Fibroblast of mammary gland (primary cell): ENCODE measurements at places on chromosomes 16 and 17.
A peak's percentile ranks its signal among the peaks of the same experiment; 100 is the strongest.

GRCh38 chr16:60989592-60989991 is 1046.6 kb downstream of the CDH8 start:
- DNase-seq = no peak

- no peak for DNase-seq
Measured at GRCh38 chr16:66695935-66696668, 441 bp downstream of the CMTM4 start.

GRCh38 chr16:78365366-78365765 is 265.9 kb downstream of the WWOX start:
- no peak for DNase-seq

DNA sequence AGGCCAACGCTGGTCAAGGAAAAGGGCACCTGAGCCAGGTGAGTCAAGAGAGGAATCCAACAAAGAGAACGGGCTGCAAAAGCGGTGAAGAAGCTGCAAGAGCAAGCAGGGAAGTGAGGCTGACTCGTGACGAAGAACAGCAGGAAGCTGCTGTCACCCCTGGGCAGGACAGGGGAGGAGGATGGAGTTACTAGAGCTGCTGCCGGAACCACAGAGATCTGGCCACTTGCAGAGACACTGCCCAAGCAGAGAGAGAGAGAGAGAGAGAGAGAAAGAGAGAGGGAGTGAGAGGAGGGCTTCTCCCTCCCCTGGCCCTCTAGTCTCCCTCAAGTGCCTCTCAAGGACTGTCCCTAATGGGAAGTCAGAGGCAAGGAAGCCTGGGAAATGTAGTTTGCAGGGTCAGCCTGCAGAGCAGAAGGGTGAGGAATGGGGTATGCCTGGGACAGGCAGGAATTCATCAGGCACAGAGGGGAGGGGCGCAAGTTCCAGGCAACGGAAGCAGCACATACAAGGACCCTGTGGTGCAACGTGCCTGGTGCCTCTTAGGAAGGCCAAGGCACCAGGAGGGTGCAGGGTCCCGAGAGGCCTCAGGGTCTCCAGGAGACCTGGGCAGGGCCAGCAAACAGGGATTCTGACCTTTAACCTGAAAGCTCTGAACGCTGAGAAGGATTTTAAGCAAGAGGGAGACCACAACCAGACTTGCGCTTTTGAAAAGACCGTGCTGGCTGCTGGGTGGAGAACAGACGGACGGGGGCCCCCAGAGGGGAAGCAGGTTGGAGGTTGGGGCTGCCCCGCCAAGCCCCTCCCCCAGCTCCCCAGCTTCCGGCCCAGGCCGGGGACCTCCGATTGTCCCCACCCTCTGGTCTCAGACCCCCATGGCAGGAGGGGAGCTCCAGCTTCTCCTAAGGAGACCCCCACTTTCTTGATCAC is 45.8 kb upstream of the CIBAR2 start:
- DNase-seq = no peak

DNA sequence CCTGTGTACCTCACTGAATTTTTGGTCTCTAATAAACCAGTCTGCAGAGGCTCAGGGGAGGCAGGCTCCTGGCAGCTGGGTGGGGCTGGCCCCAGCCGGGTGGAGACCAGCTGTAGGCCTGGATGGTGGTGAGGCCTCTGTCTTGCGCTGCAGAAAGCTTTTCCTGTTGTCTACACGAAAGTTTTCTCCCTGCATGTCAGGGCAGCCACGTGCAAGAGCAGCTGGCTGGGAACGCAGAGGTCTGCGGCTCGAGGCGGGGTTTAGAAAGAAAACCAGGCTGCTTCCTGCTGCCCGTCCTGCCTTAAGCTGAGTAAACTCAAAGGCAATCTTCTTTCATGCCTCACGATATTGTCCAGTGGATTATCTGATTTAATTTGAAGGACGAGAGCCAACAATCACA is 2.4 kb downstream of the SERPINF1 start:
- peak; percentile 95 for DNase-seq

DNA sequence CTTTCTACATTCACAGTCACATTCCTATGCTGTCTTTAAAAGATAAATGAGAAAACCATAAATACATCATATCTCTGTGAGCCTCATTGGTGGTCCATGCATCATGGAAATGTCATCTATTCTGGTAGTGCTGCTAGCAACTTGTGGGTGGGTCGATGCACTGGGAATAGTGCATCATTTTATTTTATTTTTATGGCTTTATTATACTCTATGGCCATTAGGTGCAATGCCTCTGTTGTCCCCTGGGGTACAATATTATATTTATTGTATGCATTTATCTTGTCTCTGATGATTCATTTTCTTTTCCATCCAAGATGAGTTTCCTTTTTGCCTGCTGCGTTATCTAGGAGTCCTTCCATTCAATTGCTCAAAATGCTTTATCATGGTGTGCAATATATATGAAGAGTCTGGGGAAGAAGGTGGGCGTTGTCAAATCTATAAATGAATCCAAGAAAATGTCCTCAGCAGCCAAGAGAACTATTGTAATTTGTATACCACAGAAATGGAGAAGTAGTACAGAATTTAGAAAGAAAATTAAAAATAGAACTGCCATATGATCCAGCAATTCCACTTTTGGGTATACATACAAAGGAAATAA is 324.0 kb downstream of the KCNJ2 start:
- no peak for DNase-seq

DNA sequence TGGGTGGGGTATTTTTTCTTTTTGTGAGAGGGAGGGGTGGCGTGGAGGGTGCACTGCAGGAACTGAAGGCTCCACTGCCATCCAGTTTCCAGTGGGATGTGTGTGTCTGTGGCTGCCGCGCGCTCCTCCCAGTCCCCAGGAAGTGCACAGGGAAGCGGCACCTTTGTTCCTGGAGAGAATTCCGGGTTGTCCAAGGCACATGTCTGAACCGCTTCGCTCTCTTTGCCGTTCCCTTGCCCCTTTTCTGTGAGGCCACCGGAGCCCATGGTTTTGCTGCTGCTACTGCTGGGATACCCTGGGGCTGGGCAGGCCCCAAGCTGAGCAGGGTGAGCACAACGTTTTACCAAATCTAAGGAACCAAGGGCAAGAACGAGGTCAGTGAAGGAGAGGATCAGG is 19.5 kb downstream of the ACSF3 start:
- no peak for DNase-seq

DNA sequence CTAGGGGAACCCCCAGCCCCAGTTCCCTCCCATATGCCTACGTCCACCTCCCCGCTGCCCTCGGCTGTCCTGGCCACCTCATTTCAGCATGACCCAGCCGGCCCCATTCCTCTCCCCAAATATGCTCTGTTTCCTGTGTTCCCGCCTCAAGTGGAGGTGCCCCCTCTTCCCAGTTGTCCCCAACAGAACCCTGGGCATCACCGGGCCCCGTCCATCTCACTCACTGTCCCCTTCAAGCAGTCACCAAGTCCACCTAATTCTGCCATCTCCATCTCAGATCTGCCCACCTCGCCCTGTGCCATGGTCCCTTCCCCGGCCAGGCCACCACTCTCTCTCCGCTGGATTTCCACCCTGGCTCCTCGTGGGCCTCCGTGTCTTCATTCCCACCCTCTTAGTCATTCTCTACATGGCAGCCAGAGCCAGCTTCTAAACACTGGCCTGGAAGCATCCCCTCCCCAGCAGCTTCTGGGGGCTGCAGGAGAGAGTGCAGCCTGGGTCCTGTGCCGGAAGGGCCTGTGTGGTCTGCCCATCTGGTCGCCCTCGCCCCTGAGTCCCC is 12.8 kb downstream of the CDK3 start:
- no peak for DNase-seq

DNA sequence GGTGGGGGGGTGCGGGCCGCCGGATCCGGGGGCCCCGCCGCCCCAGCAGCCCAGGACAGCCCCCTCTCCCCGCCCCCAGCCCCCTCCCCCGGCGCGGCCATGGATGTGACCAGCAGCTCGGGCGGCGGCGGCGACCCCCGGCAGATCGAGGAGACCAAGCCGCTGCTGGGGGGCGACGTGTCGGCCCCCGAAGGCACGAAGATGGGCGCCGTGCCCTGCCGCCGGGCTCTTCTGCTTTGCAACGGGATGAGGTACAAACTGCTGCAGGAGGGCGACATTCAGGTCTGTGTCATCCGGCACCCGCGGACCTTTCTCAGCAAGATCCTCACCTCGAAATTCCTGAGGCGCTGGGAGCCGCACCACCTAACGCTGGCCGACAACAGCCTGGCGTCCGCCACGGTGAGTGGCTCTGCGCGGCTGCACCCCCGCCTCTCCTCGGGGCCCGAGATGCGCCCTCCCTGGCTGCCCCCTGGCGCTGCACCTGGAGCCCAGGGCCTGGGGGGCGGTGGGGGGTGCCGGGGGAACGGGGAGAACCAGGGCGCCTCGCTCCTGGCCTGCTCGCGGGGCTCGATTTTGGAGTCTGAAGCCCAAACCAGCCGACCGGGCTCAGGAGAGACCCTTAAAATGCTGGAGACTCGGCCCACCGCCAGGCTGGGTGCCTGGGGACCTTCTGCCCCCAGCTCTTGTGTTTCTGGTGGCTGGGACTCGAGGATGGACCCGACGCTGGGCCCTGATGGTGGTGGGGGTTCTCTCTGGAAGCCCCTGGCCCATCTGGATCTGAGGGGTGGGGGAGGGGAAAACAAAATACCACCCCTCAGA is 744 bp downstream of the CMIP start:
- no peak for DNase-seq

DNA sequence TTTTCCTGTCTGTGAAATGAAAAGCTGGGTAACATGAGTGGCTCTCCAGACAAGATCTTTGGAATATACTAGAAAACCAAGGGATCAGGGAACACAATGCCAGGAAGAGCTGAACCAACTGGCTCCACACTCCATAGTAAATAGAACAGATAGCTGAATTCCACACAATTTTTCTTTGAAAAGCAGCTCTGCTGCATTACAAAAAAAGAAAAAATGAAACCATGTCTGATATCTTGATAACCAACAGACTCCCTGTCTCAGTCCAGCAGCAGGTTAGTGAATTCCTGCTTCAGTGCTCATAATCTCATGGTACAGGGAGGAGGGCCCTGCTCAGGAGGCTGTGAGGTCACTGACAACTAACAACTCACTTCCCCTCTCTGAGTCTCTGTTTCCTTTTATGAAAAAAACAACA is 97.1 kb downstream of the CDH11 start:
- peak; percentile 30 for DNase-seq

GRCh38 chr16:54519161-54519695 is 232.6 kb upstream of the IRX3 start:
- DNase-seq = peak; percentile 68

- DNase-seq = no peak
Measured at GRCh38 chr16:27841911-27842310, 221.6 kb downstream of the GSG1L start.

DNA sequence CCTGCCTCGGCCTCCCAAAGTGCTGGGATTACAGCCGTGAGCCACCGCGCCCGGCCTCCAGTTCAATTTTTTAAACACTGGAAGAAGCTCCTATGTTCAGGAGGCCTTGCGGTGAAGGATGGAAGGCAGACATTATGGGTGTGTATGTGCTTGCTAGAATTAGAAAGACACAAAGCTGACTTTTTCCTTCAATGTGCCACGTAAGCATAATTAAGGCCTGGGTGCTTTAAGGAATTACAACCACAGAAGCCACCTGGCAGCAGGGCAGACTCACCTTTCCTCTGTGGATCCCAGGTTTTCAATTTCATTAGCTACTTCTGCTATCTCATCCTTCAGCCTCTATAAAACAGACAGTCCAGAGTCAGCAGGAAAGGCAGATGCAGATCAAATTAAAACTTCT is 74.2 kb downstream of the CYTH1 start:
- DNase-seq = no peak

- DNase-seq = no peak
Measured at GRCh38 chr16:11799509-11800381, 2.7 kb upstream of the ZC3H7A start.

GRCh38 chr17:13864521-13864920 is 204.8 kb upstream of the COX10 start:
- DNase-seq = peak; percentile 89

- DNase-seq = peak; percentile 28
Measured at GRCh38 chr16:77679901-77680300, 42.4 kb upstream of the NUDT7 start.

DNA sequence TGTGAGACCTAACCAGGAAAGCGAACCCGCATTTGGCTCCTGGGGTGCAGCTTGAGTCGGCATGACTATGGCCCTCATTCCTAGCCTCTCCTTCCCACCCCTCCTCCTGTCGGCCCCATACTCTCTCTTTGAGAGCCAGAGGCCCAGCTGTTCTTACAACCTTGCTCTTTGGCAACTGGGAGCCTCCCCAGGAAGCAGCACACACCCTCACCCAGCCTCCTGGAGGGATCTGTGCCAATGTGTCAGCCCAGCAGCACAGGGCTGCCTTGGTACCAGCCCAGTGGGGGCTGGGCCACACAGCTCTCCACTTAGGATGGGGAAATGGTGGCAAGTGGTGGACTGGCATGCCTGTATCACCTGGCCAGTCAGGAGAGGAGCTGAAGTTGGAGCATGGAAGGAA is 70.3 kb upstream of the LGALS9 start:
- DNase-seq = no peak

DNA sequence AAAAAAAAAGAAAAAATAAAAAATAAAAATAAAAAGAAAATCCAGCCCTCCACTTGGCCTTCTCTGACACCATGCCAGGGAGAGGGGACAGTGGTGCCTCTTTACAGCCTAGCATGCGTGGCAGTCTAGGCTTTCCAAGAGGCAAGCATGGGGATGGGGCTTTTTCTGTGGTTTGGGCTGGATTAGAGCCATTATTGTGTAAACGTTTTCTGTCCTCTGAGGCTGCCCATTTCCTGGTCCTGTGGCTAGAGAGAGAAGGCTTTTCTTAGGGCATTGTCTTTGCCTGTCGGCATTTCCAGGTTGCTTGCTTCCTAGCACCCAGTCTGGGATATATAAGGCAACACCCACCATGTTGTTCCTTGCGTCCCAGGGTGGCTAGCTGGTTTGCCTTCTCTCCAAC is 2.7 kb upstream of the DHRS7B start:
- DNase-seq = no peak

- no peak for DNase-seq
Measured at GRCh38 chr17:59238906-59239305, 18.6 kb downstream of the GDPD1 start.

DNA sequence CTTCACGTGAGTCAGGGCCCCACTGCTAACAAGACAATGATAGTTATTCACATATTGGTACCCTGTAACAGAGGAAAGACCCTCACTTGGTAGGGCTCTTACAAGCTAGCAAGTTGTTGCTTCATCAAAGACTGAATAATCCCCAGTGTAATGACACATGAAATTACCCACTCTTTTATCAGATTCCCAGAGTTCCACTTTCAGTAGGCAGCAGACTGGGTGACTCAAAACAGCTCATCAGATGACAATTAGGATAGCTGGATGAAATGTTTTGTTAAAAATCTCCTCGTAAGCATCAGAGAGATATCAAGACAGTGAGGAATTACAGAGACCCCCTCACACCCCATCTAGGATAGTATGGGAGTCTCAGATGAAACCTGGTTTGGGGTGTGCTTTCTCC is 6.8 kb upstream of the OR1E2 start:
- DNase-seq = peak; percentile 17

- DNase-seq = no peak
Measured at GRCh38 chr16:31132303-31132979, 3.1 kb downstream of the PRSS8 start.

- DNase-seq = no peak
Measured at GRCh38 chr16:31528523-31529107, 915 bp downstream of the AHSP start.

DNA sequence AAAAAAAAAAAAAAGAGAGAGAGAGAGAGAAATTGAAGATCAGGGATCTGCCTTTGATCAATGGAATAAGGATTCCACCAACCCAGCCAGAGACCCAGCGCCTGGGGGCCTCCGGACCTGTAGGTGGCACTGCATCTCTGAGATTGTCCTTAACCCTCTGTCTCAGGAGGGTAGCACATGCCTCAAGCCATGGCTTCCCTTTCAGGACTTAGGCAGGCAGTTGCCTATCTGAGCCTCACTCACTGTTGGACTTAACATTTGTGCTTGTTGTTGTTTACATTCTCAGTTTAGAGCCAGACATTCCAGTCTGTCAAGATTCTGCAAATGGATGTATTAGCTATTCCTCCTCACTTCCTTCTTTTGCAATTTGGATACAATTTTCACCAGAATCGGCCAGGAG is 5.1 kb upstream of the SCNN1B start:
- DNase-seq = no peak
